C1 segment of cervical spinal cord (tissue), 14 donors: ENCODE measurements at places on chromosomes 3 and 15.

DNA sequence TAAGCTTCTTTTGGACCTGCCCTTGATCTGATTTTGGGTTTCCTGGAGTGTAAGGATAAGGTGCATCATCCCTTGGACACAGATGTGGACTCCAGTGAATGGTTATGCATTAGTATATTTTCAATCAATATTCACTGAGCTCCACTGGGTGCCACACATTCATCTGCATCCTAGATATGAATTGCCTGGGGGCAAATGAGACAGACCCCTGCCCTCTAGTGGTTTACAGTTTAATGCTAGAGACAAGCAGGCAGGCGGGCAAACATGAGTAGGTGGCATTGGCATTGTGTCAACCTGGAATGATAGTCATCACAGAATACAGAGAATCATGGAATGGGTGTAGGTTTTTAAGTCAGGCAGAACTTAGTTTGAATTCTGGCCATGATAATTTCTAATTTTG lies 252.5 kb upstream of the SOX14 start:
- no peak for DNase-seq

DNA sequence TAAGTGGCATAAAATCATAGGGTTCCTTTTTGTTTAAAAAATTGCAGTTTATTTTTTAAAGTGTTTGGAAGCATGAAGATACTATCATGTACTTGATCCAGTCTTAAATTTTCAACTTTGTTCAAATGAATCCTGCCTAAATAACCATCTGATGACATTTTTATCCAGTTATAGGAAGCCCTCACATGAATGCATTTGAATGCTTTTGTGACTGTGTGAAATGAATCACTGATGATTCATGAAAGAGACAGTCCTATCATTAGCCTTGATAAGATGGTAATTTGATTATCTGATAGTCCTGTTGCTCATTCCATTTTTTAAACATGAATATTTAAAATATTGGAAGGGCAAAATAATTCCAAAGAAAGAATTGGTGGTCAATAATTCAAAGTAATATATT lies 401.9 kb upstream of the ROBO2 start:
- no peak for DNase-seq

DNA sequence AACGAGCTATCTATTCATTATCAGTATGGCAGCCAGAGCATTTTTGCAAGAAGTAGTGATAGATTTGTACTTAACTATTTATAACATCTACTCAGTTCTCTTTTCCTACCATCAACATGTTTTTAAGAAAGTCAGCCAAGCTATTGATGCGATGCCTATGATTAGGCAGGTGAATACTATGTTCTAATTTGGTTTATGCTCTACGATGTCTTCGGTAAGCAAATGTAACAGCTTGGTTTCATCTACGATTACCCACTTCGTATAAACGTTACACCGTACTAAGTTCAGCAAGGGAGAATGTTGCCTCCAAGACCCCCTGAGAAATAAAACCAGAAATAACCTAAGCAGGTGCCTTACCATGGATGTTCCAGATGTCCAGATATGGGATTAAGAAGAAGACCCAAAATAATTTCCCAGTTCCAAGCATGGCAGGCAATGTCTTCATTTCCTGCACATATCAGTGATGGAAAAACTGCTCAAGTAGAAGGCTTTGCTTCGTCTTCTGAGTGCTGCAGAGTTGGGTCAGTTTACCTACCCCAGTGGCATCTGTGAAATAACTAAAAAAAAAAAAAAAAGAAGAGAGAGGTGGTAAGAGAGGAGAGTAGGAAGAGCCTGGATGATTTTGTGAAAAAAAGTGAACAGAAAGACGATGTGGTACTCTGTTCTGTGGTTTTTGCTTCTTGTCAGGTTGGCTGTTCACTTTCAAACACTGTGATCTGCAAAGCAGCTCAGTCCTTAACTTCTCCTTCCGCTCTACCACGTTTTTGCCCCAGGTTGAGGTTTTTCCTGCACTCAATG lies at the start of gene BTLA:
BTLA (minus strand) TSS at position 559 of the 798 bp plus-strand sequence; CDS start at position 445, 114 bp downstream.
- DNase-seq: no peak

DNA sequence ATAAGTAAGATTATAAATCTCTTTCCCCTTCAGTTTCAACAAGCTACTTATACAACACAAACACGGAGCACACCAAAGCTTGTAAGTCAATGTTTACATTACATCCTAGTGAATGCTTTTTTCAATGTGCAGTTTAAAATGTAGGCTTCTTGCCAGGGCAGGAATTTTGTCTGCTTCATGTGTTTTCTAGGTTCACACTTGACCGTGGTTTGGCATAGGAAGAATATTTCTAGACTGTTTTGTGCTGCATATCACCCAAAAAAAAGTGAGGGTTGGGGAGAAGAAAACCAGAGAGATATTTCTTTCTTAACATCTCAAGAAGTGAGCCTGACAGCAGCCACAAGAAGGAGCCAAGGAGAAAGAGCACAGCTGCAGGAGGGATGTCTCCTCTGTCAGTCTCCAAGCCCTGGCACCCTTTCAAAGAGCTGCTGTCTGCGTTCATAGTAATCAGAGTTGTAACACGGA lies 255.8 kb downstream of the MEIS2 start:
- no peak for DNase-seq

DNA sequence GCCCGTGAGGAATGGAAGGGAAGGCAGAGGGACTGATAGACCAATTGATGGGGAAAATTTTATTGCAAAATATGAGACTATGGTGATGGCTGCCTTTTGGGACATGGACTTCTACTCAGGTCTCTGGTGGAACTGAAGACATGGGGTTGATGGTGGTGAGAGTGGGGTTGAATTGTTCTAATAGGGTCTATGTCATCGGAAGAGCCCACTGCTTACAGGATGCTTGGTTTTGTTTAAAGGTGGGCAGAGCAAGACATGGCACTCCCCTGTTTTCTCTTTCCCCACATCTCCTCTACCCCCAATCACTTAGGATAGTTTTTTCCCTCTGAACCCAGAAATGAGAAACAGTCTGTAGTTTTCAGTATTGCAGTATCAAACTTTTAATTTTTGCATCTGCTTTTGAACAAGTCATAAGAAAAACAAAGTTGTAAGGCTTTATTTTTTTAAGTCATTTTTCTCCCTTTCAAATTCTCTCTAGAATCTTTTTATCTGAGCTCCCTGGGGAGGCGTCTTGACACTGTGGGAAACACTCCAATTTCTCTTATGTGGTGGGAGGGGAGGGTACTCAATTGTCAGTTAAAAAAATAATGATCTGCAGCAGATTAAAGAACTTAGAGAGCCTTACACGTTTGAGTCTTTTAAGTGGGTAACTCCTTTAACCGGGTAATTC lies 276.2 kb upstream of the TBC1D5 start:
- no peak for DNase-seq

- no peak for DNase-seq
Observed at GRCh38 chr3:73789825-73790444, 165.2 kb upstream of the PDZRN3 start.

DNA sequence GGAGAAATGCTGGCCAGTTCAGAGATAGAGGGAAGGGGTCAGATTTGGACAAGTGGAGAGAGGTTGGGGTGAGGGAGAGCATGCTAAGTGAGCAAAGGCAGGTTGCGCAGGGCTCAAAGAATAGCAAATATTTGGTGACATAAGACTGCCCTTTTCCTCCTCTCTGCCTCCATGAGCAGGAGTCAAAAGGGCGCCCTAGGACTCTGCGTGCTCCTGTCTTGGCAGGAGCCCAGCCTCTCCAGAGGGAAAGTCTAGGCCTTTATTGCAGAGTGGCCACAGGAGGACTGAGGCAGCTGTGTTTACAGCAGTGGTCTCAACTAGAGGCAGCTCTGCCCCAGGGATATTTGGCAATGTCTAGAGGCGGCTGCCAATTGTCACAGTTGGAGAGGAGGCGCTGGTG lies 165.6 kb downstream of the FAM43A start:
- no peak for DNase-seq

DNA sequence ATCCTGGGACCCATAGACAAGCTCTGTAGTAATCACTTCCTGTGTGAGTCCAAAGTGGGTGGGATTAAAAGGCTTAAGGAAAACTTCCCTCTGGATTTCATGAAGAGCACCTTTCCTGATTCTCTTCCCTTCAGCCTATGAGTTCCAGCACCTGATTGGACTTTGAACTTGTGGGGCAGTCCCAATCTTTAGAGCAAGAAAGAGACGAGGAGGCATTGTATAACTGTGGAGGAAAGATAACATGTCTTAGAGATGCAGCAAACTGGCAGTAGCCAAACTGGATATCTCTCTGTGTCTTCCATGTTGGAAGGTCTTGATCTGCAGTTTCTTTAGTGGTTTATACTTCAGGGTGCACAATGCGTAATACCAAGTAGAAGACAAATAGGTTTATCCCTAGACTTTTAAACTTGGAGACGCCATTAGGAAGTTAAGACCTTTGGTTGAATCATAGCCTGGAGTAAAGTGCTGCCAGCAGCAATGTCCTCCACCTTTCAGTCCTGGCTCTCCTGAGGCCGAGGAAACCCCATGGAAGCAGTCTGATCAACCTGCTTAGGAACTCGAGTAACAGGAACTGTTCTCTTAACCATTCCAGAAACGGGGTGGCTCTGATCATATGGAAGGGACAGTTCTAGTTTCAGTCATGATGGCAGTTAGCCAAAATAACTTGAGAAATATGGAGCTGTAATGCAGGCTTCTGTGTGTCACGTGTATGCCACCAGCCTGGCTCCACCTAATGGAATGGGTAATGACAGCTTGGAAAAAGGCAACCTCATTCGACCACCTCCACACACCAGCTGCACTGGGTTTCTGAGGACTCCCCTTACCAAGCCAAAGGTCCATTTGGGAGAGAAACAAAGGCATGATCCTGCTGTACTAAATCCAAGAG lies 4.7 kb downstream of the EIF1B start:
- DNase-seq: no peak

GRCh38 chr3:191762323-191762960 lies 301.5 kb downstream of the PYDC2 start:
- DNase-seq: no peak

DNA sequence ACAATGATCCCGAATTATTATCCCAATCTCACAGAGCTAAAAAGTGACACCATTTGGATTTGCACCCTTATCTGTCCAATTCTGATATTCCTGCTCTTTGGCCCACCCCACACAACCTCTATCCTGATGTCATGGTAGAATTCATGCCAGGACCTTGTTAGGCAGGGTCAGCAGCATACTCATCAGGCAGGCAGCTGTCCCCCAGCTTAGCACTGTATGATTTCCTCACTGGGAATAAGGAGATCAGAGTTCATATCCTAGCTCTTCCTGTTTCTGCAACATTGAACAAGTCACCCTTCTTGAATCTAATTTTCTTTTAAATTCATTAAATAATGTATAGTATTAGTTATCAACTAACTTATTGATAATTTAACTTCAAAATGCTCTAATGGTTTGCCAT lies 12.0 kb upstream of the C3orf80 start:
- no peak for DNase-seq

GRCh38 chr3:171320750-171321558 lies 139.3 kb downstream of the TNIK start:
- DNase-seq: peak; percentile 10

DNA sequence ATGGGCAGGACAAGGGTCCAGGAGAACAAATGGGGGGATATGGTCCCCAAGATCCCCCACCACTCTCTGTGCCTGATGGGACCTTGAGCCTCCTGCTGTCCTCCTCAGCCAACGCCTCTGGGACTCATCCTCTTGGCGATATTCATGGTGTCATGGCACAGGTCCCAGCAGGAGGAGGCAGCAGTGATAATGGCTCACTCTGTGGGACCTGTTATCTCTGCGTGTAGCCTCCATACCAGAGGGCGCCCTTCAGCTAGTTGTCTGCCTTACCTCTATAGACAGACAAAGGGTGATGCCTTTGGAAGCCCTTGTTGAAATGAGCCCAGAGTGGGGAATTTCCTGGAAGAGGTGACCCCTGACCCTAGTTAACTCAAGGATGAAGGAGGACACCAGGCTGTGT lies 7.4 kb downstream of the ZBTB47 start:
- DNase-seq: no peak

DNA sequence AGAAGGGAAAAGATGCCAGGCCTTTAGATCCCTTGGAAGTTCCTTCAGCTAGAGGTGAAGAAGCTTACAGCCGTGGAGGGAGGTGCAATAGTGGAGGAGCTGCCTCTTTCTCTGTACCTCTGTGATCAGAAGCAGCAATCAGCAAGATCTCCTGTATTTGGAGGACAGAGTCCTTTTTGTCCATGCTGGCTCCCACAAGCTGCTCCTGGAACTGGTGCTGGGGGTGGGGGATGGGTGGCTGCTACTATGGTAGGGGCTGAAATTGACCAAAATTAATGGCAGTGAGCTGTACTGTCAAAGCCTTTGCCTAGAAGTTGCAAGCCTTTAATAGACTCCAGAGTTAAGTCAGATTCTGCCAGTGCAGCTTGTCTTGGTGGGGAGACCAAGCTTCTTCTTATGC lies 18.2 kb downstream of the PTPN23 start:
- DNase-seq: peak; percentile 6

DNA sequence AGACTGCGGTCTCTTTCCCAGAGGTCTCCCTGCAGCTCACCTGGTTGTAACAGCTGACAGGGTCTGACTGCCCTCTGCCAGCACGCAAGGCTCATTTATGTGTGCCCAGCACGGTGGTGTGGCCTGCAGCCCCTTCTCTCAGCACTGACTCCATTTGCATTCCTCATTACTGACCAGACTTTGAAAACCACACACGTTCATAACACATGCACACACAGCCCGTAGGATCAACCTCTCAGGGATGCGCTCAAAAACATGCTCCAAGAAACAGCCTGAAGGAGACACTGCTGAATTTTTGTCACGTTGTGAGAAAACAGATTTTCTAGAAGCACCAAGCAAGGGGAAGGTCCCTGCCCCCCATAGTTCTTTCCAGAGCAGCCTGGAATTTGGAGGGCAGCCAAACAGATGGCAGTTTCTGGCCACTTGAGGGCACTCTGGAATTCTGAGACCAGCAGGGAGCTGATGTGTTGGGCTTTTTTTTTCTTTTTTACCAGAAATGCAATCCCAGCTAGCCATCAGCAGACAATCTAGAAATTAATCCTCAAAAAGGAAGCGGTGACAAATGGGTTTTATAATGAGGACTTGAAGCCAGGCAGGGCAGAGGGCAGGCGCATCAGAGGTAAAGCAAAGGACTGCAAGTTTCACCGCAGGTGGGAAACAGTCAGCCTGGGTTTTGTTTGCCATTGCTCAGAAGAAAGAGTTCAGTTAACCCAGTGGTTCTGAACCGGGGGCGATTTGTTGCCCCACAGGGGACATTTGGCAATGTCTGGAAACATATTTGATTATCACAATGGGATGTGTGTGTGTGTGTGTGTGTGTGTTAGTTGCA lies 170.5 kb upstream of the PROK2 start:
- DNase-seq: peak; percentile 77

DNA sequence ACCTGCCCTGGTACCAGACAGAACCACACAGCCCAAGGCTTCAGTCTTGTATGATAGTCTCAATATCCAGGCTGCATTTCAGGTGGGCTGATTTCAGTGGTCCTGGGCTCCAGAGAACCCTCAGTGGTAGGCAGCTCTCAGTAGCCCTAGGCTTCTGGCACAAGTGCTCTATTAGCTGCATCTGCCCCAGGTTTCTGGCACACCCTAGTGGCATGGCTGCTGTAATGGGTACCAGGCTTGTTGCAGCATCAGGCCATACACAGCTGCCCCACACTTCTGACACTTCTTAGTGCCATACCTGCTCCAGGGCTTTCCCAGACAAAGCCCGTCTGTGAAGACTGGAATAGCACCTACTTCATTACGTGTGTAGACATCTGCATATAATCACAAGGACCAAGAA lies 1062.2 kb upstream of the EPHA6 start:
- no peak for DNase-seq
